ENCODE measurements at places on chromosomes 4 and X.

GRCh38 chr4:86554646-86555045 lies 39.5 kb upstream of the PTPN13 start:
- no peak for DNase-seq

- no peak for DNase-seq
Measured at GRCh38 chrX:24167719-24168472, 18.4 kb downstream of the ZFX start.

GRCh38 chrX:54909941-54910340 lies 10.7 kb upstream of the TRO start:
- DNase-seq: no peak

DNA sequence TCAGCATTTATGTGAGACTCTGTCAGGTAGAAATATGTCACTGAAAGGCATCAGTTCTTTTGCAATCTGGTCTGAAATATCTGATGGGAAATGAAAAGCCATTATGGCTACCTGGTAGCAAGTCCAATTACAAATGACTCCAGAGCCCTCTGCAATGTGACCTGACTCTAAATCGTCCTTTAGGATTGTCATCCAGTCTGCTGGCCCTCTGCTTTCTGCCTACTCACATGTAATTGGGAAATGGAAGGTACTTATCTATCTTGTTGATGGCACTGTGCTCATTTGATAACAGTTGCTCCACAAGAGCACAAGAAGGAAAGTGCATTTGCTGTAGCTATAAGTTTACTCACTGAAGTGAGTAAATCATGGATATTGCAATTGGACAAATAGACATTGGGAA lies 799.8 kb downstream of the RAPGEF2 start:
- DNase-seq: no peak

DNA sequence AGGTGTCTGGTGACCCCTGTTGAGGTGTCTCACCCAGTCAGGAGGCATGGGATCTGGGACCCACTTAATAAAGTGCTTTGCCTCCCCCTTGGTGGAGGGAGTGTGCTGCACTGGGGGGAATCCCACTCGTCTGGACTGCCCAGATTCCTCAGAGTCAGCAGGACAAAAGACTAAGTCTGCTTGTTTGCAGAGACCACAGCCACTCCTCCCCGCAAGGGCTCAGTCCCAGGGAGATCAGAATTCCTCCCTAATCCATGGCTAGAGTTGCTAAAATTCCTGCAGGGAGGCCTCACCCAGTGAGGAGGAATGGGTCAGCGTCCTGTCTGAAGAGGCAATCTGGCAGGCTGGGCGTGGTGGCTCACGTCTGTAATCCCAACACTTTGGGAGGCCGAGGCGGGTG lies 442.2 kb downstream of the PABPC4L start:
- no peak for DNase-seq

DNA sequence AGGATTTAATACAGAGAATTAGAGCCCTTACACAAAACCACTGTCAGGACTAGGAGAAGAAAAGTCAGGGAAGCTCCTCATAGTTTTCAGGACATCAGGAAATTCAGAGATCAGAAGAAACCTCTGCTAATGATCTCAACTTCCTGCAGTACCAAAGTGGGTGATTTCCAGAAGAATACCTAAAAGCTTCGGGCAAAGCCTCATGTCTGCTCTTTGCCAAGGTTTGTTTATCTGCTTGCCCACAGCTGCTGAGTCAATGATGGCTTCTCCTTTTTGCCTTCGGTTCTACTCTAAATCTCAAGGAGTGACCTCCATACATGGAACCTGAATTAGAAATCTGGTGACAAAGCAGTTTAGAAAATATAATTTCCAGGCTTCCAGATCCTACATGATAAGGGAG lies 68.4 kb downstream of the USP38 start:
- no peak for DNase-seq

GRCh38 chr4:25536564-25537320 lies 118.9 kb upstream of the SLC34A2 start:
- no peak for DNase-seq

DNA sequence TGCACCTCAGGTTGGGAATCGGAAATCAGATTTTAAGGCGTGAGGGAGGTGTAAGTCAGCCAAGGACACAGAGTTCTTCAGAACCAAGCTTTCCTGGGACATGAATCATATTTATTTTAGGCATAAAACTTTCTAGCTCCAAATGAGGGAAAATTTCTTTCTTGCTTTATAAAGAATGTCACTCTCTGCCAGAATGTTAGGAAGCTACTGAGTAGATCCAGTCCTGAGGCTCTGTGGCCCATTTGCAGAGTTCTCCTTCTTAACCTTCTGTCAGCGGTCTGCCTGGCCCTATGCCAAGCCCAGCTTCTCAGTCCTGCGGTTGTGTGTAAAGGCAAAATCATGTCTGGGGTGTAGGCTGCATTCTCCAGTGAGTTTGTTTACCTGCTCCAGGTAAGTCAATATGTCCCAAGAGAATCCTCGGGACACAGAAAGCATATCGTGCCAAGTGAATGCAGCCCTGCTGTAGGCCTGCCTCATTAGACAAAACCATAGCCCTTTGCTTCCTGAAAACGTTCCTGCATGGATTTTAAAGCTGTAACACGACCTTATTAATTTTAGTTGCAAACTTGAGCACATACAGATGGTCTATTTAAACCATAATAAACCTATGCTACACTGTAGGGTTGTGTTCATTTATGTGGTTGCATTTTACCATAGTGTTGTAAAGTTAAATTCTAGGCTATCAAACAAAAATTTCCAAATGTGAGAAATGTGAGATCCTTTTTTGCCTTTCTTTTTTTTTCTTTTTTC lies 29.2 kb upstream of the CCNI start:
- no peak for DNase-seq

- no peak for DNase-seq
Measured at GRCh38 chrX:11190745-11191510, 79.8 kb downstream of the HCCS start.

- no peak for DNase-seq
Measured at GRCh38 chr4:48372272-48372671, 30.9 kb downstream of the SLAIN2 start.

GRCh38 chrX:39736216-39737211 lies 361.2 kb downstream of the BCOR start:
- no peak for DNase-seq

DNA sequence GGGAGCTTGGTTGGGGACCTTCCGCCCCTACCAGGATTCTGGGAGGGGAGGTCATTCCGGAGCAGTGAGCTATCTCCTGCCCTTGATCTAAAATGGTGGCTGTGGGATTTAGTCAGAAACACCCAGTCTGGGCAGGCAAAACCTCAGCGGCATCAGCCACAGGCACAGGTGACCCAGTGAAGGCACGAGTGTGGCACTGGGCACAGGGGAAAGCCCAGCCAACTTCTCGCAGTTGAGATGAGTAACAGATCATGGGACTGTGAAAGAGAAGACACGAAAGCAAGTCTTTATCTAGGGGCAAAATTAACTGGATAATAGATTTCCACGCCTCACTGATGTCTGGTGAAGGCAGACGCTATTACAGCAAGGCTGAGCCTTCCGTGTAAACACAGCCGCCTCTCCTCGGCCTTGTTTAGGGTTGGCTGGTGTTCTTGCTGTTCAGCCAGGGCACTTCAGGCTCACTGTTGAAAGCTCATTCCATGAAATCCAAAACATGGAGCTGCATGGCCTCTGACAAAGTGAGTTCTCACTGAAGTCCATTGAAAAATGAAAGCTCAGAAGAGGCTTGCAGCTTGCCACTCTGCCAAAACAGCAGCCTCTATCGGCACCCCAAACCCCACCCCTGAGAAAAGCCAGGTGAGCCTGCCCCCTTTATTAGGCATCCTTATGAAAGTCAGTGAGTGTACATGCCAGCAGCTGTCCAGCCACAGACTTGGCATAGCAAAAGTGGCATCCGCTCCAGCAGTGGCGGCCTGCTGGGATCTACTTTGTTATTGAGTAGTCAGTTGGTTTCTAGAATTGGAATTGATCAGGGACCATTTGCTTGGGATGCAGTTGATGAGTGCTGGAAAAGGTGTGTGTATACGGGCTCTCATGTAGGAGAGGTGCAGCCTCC lies 102.3 kb upstream of the MTM1 start:
- DNase-seq: no peak

DNA sequence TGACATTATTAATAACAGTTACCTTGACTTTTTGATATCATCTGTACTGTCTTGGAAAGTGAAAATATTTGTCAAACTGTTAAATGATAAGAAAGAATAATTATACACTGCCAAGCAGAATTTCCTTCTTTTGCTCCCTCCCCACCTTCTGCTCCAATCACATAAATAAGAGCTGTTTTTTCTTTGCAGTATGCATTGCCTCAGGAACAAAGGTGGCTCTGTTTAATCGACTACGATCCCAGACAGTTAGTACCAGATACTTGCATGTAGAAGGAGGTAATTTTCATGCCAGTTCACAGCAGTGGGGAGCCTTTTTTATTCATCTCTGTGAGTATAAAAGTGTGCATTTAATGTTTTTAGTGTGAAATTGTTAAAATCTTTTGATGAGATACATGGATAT lies 66.1 kb downstream of the CCKAR start:
- DNase-seq: no peak

GRCh38 chr4:136939781-136940180 lies 592.5 kb downstream of the PCDH18 start:
- no peak for DNase-seq

DNA sequence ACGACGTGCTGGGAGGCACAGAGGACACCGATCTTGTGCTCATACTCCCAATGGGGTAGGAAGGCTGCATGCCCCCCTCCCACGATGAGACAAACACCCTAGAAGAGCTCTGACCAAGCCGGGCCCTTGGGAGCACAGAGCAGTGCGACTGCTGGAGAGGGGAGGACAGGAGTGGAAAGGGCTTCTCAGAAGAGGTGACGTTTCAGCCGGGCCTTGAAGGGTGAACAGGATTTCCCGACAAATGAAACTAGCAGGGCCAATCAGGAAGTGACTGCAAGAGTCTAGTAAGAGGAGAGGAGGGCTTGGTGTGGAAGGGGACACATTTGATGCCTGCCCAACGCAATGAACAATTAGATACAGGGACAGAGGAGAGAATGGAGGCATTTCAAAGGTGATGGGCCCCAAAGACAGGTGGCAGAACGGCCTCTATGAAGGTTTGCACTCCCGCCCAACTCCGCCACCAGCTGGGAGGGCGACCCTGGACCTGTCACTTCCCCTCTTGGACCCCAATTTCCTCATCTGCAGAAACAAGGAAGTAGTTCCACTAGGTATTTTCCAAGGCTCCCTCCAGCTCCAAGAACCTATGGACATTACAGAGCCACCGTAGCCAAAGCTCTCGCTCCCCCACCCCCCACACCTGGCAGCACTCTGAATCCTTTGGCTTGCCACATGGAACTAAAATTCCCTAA lies 3.9 kb downstream of the HCFC1 start:
- DNase-seq: no peak

GRCh38 chrX:119549327-119550016 lies 15.7 kb downstream of the STEEP1 start:
- DNase-seq: no peak

GRCh38 chr4:22739968-22740367 lies 47.2 kb downstream of the GBA3 start:
- no peak for DNase-seq

GRCh38 chr4:139913995-139914598 lies 239.9 kb downstream of the MAML3 start:
- DNase-seq: no peak

GRCh38 chr4:87011340-87012034 lies 76.7 kb downstream of the AFF1 start:
- DNase-seq: no peak

GRCh38 chr4:163484906-163485305 lies 9.6 kb upstream of the TMA16 start:
- peak; percentile 33 for DNase-seq

DNA sequence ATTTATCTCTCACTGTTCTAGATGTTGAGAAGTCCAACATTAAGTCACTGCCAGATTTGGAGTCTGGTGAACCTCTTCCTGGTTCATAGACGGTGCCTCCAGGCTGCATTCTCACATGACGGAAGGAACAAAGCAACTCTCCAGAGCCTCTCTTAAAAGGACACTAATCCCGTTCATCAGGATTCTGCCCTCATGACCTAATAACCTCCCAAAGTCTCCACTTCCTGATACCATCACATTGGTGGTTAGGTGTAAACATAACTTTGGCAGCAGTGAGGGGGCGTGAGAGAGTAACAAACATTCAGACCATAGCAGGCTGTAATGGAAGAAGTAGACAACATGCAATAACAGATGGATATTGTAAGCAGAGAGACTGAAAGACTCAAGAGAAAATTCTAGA lies 388.6 kb downstream of the PDHA2 start:
- no peak for DNase-seq

GRCh38 chr4:98027827-98028226 lies 115.4 kb downstream of the STPG2 start:
- no peak for DNase-seq

- no peak for DNase-seq
Measured at GRCh38 chr4:147776716-147777115, 44.8 kb downstream of the ARHGAP10 start.

DNA sequence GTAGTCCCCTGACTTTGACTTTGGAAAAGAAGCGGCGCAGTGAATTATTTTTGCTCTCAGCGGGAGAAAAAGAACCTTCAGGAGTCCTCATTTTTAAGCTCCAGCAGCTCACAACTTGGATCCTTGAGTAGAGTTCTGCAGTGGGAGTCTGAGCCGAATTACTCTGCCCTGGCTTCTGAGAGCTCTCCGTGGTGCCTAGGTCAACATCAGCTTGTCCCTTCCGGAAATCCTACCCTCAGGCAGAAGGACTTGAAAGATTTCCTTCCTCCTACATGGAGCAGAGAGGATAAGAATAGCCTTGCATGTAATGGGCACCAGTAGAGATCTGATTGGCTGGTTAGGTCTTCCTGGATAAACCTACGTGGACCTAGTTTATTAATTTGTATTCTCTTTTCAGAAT lies 549.7 kb upstream of the TENM3 start:
- DNase-seq: no peak

DNA sequence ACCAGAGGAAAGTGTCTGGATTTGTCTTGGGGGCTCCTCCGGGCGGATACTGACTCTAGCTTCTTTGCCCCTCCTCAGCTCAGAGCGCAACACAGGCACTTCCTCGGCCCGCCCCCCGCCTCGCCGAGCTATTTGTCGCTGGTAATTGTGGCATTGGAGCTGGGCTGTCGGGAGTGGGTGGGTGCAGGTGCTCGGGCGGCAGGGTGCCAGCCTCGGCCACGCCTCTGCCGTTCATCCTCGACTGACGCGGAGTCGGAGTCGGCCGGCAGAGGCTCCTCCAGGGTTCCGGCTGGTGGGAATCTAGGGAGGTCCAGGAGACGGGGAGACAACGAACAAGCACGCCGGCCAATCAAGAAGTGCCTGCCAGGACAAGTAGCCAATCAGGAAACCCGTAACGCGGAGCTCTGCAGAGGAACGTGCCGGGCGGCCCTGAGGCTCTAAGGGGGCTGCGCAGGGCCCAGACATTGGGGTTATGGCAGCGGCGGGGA lies 3.9 kb upstream of the SYN1 start:
- no peak for DNase-seq

- DNase-seq: no peak
Measured at GRCh38 chrX:16788477-16788876, 2.2 kb downstream of the TXLNG start.

- no peak for DNase-seq
Measured at GRCh38 chr4:87919941-87920340, 55.6 kb upstream of the SPP1 start.

GRCh38 chrX:10618961-10619360 lies 1.4 kb downstream of the MID1 start:
- DNase-seq: no peak

GRCh38 chr4:56799161-56799759 lies 22.2 kb downstream of the SPINK2 start:
- DNase-seq: no peak

Data from stimulated activated CD4-positive, alpha-beta T cell treated with anti-CD3 and anti-CD28 coated beads, Interleukin-12 subunit alpha, Interleukin-12 subunit beta, amount 100 ng/mL, for 48 hours (primary cell).